ENCODE measurements at places on chromosomes 11 and 22.

- DNase-seq: no peak
- H3K36me3 ChIP-seq: no peaks in the 10 kb centered on the region
- no peaks in the 10 kb centered on the region for H3K27me3 ChIP-seq
- H3K4me3 ChIP-seq: no peak overlapping the region
Observed at GRCh38 chr11:119816660-119817059, 87.7 kb upstream of the NECTIN1 start.

GRCh38 chr22:45421349-45422055 lies 8.0 kb downstream of the RIBC2 start:
- H3K27ac ChIP-seq: no peak overlapping the region
- H3K36me3 ChIP-seq: no peaks in the 10 kb centered on the region
- no peaks in the 10 kb centered on the region for H3K4me1 ChIP-seq
- H3K27me3 ChIP-seq: no peaks in the 10 kb centered on the region
- H3K4me3 ChIP-seq: no peak overlapping the region
- DNase-seq: no peak

DNA sequence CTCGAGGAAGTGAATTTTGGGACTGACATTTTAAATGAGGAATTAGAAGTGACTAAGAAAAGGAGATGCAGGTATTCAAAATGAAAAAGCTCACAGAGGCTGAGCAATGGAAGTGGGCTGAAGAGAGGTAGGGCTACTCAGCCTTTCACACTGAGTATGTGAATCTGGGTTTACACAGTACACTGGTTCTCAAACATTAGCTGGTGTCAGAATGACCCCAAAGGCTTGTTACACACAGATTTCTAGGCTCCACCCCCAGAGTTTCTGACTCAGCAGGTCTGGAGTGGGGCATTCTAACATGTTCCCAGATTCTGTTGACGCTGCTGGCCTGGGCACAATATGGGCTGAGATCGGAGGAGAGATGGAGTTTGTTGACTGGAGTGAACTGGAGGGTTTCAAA lies 32.8 kb downstream of the CADM1 start:
- no peaks in the 10 kb centered on the region for H3K27me3 ChIP-seq
- no peaks in the 10 kb centered on the region for H3K36me3 ChIP-seq
- H3K4me1 ChIP-seq: no peaks in the 10 kb centered on the region
- no peak overlapping the region for H3K27ac ChIP-seq
- DNase-seq: peak; percentile 49

- H3K4me1 ChIP-seq: peaks cover 12% of the 10 kb centered on the region
- H3K27ac ChIP-seq: no peak overlapping the region
- H3K27me3 ChIP-seq: no peaks in the 10 kb centered on the region
- peaks cover 11% of the 10 kb centered on the region for H3K36me3 ChIP-seq
- no peak for DNase-seq
- H3K4me3 ChIP-seq: no peak overlapping the region
Observed at GRCh38 chr11:62850911-62851806, 11.8 kb upstream of the WDR74 start.

DNA sequence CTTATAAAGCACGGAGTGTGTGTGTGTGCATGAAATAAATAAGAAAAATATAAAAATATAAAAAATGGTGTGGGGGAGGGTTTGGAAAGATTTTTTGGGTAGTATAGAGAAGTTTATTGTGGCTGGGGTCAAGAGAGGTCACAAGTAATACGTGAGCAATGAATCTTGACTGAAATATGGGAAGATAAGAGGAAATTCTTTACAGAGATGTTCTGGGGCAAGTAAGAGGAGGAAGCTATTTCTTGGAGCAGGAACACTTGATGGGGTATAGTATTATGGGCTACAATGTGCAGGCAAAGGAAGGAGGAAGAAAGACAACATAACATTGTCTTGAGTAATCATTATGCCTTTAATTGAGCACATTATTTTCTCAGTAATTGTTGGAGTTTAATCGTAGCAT lies 2.1 kb downstream of the HBD start:
- DNase-seq: no peak
- no peak overlapping the region for H3K4me3 ChIP-seq
- H3K4me1 ChIP-seq: no peaks in the 10 kb centered on the region
- no peaks in the 10 kb centered on the region for H3K27me3 ChIP-seq
- H3K36me3 ChIP-seq: no peaks in the 10 kb centered on the region

- no peaks in the 10 kb centered on the region for H3K27me3 ChIP-seq
- no peak overlapping the region for H3K4me3 ChIP-seq
- no peak for DNase-seq
- peaks cover 6% of the 10 kb centered on the region for H3K4me1 ChIP-seq
Observed at GRCh38 chr11:47499614-47500013, 50.7 kb upstream of the RAPSN start.

DNA sequence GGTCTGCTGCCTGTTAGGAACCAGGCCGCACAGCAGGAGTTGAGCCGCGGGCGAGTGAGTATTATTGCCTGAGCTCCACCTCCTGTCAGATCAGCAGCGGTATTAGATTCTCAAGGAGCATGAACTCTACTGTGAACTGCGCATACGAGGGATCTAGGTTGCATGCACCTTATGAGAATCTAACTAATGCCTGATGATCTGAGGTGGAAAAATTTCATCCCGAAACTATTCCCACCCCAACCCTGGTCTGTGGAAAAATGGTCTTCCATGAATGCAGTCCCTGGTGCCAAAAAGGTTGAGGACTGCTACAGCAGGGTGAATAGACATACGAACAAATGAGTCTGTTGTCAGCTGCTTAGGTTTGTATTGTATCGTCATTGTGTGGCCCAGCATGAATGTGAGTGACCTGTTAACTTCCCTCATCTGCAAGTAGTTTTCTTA lies 29.8 kb downstream of the RNF141 start:
- no peaks in the 10 kb centered on the region for H3K4me1 ChIP-seq
- no peak overlapping the region for H3K27ac ChIP-seq
- H3K4me3 ChIP-seq: no peak overlapping the region
- DNase-seq: no peak

DNA sequence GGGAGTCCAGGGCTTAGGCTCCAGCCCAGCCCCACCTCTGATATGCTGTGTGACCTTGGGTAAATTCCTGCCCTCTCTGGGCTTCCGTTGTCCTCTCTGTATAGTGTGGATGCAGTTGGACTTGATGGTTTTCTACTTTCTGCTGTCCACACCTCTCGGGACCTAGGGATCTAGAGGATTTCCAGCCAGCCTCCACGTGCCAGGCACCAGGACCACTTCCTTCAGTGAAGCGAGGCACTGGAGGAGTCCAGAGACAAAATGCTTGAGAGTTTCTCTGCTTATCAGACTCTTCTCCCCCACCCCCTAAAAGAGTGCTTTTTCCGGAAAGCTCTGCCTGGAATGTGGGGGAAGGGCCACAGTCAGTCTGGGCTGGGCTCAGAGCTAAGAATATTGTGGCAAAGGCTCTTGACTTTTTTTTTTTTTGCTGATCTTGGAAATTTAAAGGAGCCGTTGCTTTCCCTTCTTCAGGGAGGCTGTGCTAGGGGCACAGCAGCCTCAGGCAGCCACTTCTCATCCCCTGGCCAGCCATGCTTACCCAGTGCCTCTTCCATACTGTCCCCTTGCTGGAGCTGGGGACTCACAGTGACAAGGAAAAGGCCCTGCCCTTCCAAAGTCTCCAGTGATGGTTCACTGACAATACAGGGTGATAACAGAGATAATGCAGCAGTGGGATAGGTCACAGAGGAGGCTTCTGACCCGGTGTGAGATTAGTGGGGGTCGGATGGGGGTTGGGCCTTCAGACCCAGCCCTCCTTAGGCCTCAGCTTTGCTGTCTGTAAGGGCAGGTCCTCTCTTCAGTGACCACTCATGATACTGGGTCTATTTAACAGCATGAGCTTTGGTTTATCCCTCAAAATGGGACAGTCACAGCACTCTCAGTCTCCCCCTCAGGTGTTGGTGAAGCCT lies 2.9 kb upstream of the SERPINH1 start:
- H3K4me3 ChIP-seq: no peak overlapping the region
- DNase-seq: peak; percentile 80
- no peaks in the 10 kb centered on the region for H3K27me3 ChIP-seq

GRCh38 chr22:50292643-50293440 lies 14.6 kb downstream of the PLXNB2 start:
- H3K4me1 ChIP-seq: peaks cover 49% of the 10 kb centered on the region
- DNase-seq: no peak
- H3K27ac ChIP-seq: peak overlapping the region; percentile 99
- no peak overlapping the region for H3K4me3 ChIP-seq
- H3K36me3 ChIP-seq: no peaks in the 10 kb centered on the region
- no peaks in the 10 kb centered on the region for H3K27me3 ChIP-seq

DNA sequence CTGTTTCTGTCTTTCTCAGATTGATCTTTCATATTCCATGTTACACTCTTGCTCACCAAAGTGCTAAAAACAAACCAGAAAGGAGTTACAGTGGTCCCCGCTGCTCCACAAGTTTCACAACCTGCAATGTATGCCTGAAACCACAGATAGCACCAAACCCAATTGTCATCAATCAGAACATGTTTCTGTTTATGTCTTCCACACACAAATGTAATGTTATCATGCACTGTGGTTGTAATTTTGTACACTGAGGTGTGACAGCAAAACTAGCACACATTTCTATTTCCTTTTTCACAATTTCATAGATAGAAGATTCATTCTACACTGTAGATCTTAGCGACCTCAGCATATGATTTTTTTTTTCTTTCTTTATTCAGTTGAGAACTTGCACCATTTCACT lies 1045.9 kb upstream of the RAG2 start:
- H3K4me3 ChIP-seq: no peak overlapping the region
- no peaks in the 10 kb centered on the region for H3K4me1 ChIP-seq
- no peak overlapping the region for H3K27ac ChIP-seq
- no peak for DNase-seq
- H3K27me3 ChIP-seq: no peaks in the 10 kb centered on the region
- no peaks in the 10 kb centered on the region for H3K36me3 ChIP-seq

GRCh38 chr11:101582989-101583250 lies 887 bp downstream of the TRPC6 start:
- H3K36me3 ChIP-seq: no peaks in the 10 kb centered on the region
- H3K27me3 ChIP-seq: peaks cover 58% of the 10 kb centered on the region
- no peak overlapping the region for H3K27ac ChIP-seq

DNA sequence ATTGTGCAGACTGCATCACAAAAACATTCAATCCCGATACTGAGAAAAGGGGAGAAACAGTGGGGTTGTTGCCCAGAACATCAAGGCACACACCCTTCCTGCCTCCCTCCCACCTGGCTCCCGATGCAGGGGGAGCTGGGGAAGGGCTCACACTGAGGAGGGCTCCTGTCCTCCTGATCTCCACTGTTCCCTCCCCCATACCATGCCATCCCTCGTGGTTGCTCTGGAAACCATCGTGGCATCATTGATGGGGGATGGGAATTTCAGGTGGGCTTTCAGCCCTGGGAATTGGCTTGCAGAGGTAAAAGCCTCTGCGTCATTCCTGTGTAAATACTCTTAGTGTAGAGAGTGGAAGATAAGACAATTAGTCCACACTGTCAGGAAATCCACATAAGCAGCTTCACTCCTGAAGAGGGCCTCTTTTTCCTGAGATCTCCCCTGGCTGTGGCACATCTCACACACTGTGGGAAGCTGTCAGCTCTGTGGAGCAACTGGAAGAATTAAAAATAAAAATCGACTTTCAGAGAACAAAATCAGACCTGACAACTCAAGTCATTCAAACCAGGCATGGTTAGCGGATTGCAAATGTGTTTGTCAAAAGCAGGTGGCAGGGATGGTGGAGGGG lies 176.0 kb downstream of the CHST1 start:
- no peaks in the 10 kb centered on the region for H3K4me1 ChIP-seq
- DNase-seq: peak; percentile 23
- H3K4me3 ChIP-seq: no peak overlapping the region
- no peaks in the 10 kb centered on the region for H3K36me3 ChIP-seq

DNA sequence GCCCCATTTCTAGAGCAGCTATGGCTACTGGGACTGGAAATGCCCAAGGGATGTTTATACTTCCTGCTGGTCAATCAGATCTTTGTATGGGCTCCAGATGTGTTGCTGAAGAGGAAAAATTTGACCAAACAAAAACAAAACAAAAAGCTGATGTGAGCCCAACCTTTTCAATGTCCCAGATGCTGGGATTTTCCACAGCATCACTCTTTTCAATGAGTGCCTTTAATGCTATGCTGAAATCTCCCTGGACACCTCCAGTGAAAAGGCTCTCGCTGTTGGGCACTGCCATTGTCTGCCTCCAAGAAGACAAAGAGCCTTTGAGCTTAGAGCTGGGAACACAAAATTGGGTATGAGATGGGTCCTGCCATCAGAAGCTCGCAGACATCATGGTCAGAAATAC lies 671.9 kb downstream of the NTM start:
- no peaks in the 10 kb centered on the region for H3K4me1 ChIP-seq
- no peaks in the 10 kb centered on the region for H3K36me3 ChIP-seq
- H3K27ac ChIP-seq: no peak overlapping the region

DNA sequence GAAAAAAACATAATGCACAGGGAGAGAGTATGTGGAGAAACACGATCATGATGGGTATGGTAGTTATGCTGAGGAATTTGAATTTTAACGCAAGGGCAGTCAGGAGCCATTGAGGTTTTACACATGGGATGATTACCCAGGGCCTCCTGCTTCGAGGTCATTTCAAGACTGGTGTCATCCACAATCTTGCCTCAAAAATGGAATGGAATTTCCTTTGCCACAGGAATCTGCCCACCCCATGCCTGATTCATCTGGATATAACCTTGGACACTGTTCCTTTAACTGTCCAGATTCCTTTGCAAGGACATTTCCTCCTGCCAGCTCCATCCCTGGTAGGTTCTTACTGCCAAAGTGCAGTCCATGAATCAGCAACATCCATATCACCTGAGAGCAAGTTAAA lies 655.9 kb upstream of the TENM4 start:
- H3K36me3 ChIP-seq: no peaks in the 10 kb centered on the region
- no peaks in the 10 kb centered on the region for H3K27me3 ChIP-seq
- no peak overlapping the region for H3K27ac ChIP-seq
- no peak overlapping the region for H3K4me3 ChIP-seq

Data from hepatocyte (in vitro differentiated cells).